ENCODE measurements at places on chromosomes 5 and 9.
A peak's percentile ranks its signal among the peaks of the same experiment; 100 is the strongest.

GRCh38 chr5:87390576-87391199 is 22.0 kb downstream of the CCNH start:
- no peak for DNase-seq

DNA sequence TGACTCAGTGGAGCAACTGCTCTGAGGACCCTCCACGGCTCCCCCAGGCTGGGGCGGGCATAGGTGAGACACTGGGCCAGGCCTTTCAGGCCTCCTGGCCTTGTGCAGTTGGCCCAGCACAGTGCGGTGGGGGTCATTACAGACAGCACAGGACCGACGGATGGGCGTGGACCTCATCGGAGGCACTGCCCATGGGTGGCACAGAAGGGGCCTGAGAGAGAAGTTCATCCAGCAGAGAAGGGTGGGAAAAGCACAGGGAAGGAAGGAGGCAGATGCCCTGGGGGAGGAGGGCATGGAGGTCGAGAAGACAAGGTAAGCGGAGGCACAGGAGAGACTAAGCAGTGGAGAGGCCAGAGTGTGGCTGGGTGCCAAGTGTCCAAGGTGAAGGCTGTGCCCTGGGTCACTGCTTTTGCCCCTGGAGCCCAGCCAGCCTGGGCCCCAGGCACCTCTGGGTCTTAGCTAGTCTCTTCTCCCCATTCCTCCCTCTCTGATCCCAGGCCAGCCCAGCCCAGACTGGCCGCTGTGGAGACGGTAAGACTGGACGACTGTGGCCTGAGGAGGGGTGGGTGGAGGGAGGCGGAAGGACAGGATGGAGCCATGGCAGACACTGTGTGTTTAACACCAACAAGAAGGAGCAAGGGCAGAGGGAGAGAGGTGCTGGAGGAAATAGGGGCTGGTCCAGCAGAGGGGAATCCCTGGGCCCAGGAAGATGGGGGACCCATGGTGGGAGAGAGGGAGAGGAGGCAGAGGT is 5.7 kb downstream of the IL3 start:
- DNase-seq = no peak

DNA sequence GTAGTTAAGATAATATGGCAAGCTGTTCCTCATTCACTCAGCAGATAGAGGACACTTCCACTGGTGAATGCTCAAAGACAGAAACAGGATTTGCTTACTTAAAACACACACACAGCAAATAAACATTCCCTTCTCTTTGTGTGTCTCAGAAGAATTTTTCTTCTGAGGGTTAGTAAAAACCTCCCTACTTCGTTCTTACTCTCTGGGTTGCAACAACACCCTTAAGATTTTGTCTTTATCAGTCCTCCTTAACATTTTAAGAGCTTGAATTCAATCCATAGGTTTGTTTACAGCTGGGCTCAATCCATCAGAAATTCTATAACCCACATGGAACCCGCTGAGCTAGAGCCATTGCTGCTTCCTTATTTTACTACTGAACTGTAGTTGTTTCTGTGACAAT is 237.4 kb upstream of the PIK3R1 start:
- DNase-seq = no peak

DNA sequence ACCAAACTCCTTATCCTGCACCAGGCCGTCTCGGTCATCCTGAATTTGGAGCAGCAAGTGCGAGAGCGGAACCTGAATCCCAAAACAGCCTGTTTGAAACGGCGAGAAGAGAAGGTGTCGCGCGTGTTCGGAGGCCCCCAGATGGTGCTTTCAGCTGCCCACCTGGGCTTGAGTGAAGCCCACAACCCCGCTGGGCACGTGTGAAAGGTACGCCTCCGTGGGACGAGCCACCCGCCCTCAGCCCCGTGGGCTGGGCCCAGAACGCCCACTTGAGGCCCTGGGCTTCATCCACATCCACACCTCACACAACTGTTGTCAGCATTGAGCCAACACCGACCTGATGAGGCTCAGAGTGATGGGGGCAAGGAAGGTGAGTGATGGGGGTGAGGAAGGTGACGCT is 72.8 kb downstream of the INSL6 start:
- DNase-seq = no peak

DNA sequence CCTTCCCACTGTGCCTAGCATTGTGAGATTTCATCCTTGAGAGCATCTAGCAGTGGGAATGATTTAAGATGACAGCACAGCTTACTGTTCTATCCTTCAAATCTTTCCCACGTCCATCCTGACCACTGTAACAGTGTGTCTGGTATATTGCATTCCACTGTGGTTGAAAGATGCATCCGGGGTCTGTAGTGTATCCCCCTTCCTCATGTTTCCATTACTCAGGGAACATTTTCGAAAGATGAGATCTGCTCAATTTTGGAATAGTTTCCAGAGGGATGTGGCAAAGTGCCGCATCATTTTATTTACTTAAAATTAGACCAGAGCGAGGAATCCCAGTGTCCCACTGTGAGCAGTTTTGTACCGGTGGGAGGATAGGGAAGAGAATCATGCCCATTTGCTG is 407.1 kb upstream of the PAPPA start:
- no peak for DNase-seq

GRCh38 chr9:115198001-115198400 is 80.0 kb upstream of the TNC start:
- no peak for DNase-seq

GRCh38 chr9:1882711-1883403 is 132.3 kb upstream of the SMARCA2 start:
- no peak for DNase-seq

- DNase-seq = no peak
Observed at GRCh38 chr9:76686756-76687155, 77.5 kb upstream of the PCA3 start.

DNA sequence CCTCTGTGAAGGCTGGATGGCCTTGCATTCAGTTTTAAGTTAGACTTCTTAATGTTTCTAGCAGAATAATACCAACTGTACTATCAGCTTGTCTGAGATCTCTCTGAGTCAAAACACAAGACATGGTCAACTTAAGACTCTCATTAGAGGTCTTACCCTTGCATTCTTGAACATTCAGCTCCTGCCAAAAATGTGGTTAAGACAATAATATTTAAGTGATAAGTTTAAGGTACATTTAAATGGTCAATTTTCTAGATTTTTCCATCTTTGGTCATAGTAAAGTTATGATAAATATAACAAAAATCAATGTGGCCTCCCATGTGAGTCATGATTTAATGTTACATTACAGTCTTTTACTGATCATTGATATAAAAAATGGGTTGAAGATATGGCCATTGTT is 75.0 kb downstream of the NR2F1 start:
- no peak for DNase-seq

DNA sequence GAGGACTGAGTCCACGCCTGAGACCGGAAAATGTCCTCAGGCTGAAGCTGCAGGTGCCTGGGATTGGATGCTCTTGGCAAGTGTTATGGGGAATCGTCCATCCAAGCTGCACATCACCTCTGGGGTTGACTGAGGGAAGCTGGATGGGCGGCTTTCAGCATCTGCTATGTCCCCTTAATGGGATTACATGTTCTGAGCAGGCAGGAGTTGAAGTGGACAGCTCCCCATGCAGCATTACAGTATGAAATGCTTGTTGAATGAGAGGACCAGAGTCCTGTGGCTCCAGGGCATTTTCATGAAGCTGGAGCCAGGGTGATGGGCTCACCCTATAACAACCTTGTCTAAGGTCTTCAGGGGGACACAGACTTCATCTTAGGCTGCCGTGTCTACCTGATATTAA is 270.9 kb downstream of the HSPA4 start:
- no peak for DNase-seq

GRCh38 chr9:137582286-137582860 is 3.6 kb upstream of the DPH7 start:
- peak; percentile 51 for DNase-seq

- no peak for DNase-seq
Observed at GRCh38 chr5:37769108-37769507, 70.7 kb downstream of the GDNF start.

DNA sequence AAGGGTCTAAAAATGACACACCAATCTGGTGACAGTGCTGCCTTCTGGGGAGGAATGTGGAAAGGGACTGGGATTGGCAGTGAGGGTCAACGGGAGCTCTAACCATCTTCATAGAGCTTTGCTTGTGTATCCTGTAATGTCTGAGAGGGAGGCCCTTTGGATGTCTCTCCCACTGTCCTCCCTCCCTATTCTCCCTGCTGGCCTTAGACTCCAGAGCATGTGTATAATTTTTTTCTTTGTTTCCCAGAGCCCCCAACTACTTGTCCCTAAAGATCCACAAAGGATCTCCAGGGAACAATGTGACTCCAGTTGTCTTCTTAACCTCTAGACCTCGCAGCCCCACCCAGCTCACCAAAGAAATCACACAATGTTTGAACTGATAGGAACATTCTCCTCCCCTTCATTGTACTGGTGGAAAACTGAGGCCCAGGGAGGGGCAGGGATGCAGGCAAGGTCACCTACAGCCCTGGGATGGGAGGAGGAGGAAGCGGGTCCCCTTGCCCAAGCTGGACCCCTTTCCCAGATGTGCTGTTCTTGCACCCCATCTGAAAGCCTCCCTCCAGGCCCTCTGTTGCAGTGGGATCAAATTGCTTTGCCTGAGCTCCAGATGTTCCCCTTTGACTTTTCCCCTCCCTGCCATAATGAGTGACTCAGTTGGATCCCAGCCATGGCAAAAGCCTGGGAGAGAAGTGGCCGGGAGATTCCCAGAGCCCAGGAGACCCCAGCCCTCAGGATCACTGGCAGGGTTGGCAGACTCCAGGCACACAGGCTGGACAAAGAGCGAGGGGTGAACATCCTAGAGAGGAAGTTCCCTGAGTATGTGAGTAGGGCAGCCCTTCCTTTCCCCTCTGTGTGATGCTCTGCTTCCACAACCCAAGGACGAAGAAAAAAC is 21.8 kb downstream of the SPARC start:
- DNase-seq = no peak

DNA sequence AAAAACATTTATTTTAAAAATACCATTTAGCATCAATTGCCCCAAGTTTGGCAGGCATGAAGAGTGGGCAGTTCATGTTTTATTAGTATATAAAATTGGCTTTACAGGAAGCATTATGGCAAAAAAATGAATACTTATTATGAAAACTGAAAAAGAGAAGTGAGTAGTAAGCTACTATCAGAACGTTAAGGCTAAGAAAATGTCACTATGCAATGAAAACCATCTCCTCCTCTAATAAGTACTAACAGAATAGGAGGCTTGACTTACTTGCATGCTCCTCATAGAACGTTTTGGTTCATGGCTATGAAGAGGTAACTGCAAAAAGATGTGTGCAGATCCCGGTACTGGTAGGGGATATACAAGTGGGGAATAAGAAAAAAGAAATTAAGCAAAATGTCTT is 23.6 kb downstream of the TICAM2 start:
- no peak for DNase-seq

DNA sequence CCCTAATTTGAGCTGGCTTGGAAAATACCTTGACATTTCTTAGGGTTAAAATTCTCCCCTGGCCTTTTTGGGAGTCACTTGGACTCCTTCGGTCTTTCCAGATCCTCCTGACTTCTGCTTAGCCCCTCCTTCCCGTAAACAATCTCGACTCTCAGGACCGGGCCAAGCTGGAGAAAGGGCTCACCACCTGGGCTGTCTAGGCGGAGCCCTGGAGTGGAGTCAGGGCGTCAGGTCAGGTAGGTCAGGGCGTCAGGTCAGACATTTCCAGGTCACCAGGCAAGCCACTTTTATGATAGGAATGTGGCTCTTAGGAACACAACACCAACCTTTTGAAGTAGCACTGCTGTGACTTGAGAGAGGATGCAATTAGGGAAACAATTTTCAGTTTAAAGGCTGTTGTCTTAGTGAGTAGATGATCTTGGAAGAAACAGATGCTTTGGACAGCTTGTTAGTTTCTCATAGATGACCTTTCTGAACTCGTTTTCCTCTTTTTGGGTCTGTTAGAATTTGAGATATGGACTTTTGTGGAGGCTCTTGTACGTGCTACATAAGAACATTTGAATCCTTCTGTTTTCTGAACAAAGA is 12.8 kb downstream of the OSTF1 start:
- no peak for DNase-seq

DNA sequence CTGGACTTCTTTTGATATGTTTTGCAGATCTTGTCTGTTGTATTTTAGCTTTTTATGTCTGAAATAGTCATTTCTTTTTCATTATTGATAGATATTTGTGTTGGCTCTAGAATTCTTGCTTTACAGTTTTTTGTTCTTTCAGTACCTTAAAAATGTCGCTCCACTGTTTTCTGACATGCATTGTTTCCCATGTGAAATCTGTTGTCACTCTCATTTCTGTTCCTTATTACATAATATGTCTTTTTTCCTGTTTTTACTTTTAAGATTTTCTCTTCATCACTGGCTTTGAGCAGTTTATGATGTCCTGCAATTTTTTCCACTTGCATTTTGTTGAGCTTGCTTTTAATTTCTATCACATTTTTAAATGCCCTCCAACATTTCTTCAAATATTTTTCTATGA is 270.4 kb upstream of the TARS1 start:
- peak; percentile 49 for DNase-seq

DNA sequence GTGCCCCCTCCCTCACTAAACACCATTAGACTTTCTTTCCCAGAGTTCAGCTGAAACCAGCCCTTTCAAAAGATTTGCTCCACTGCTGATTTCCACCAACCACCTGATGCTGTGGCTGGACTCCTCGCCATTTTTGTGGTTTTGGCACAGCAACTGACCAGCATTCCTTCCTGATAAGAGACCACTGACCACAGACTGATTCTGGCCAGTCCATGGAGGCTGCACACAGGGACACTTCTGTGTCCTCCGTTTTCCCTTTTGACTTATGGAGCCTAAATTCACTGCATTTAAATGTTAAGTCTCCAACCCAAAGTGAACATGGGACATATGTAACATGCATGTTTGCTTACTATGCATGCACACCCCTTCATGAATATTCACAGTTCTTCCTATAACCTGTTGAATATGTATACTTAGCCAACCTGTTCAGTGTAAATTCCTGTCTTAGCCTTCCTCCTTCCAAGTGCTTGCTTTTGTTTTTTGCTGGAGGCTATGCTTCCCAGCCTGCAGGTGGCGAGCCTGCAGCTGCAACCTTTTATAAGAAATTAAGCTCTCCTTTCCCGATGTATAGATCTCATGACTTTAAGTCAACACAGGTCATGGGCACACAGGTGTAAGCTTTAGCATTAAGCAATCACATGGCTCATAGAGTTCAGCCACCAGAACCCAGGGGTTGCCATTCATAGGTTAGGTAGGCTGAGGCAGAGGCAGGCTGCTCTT is 78.7 kb downstream of the ACTL7B start:
- peak; percentile 23 for DNase-seq

- DNase-seq = no peak
Observed at GRCh38 chr9:113398796-113399195, 2.3 kb downstream of the ALAD start.

DNA sequence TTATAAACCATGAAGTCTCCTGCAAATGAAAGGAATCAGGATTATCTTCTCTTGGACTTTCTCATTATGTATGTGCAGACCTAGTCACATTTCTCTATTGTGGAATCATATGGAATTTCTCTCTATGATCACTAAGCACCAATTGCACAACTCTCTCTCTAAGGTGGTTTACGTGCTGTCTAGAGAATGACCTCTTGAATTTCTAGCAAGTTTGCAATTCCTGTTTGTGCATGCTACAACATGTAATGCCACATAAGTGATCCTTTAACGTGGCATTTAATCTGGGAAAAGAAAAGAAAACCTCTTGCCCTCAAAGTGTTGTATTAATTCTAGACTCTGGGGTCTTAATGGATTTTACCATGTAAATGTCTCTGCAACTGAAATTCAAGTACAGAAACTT is 5.0 kb upstream of the PPP2R2B start:
- no peak for DNase-seq
